ENCODE measurements at places on chromosomes 4 and X.

DNA sequence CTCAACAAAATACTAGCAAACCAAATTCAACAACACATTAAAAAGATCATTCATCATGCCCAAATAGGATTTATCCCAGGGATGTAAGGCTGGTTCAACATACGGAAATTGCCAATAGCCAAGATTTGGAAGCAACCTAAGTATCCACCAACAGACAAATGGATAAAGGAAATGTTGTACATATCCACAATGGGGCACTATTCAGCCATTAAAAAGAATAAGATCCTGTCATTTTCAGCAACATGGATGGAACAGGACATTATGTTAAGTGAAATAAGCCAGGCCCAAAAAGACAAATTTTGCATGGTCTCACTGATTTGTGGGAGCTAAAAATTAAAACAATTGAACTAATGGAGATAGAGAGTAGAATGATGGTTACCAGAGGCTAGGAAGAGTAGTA, 82.0 kb upstream of the FAM241A start:
- DNase-seq: no peak

- DNase-seq: no peak
These were observed 41.5 kb upstream of the FHDC1 start for GRCh38 chr4:152894673-152895072.

- DNase-seq: no peak
These were observed 78.8 kb downstream of the TMEM47 start for GRCh38 chrX:34578237-34578636.

GRCh38 chr4:73740353-73740778, at the start of gene CXCL8:
CXCL8 (plus strand) TSS chr4:73740569; CDS start chr4:73740659, 90 bp downstream.
- DNase-seq: no peak

DNA sequence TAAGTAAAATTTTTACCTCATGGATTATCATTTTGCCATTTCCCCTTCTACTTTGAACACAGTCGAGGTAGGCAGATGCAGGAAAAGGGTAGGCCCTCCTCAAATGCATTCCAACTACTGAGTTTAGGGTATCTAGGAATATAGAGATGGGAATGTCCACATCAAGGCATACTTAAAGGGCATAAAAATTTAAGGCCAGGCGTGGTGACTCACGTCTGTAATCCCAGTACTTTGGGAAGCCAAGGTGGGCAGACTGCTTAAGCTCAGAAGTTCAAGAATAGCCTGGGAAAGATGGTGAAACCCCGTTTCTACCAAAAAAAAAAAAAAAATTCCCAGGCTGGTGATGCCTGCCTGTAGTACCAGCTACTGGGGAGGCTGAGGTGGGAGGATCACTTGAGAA, 146.5 kb downstream of the PDGFC start:
- DNase-seq: no peak

DNA sequence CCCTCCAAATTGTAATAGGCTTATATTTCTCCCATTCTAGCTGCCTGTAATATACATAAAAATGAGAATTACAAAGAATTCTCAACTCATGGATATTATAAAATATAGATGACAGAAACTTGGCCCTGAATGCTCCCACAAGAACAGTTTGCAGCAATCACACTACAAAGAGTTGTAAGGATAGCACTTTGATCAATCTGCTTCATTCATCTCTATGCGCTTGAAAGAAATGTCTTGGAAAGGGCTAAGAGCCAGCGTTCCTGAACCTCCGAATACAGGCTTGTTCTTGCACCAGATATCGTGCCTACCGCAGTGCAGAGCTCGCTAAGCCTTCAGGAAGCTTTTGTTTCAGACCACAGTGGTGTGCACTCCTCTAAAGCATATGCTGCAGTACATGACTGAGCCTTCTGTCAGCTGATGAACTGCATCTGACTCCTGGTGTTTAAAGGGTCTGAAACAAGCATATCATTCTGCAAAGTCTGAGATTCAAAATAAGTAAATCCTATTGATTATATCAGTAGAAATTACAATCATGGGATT, 417.6 kb upstream of the ZFP42 start:
- no peak for DNase-seq

DNA sequence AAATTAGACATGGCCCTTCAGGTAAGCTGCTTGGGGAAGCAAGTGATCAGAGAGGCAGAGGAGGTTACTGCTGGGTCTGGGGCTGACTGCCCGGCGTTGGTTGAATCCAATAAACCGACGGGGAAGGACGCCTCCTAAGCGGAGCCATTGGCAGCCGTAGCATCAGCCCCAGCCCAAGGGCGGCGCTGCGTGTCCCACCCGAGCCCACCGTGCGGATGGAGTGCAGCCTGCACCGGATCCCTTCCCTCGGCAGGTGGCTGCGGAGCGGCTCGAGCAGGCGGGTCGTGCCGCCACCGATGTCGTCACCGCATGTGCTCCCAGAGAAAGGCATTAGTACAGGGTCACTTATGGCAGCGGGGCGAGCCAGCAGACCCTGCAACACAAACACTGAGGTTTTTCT, 82.1 kb downstream of the ALPK1 start:
- DNase-seq: no peak

DNA sequence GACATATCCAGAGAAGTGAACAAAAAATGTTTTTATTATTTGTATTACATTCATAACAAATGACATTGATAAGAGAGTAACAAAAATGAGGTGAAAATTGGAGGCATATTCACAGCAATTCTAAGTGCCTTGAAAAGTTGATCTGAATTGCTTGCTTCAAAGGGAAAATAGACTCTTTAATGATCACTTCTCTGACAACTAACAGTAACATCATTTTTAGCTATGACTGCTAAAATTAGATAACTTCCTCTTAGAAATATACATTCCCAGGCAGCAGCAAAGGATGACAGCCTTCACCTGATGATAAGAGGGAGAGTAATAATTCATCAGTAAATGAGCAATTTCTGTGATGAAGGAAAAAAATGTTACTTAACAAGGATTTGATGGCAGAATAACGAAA, 472.5 kb downstream of the PCDH10 start:
- no peak for DNase-seq
